ENCODE measurements at places on chromosomes 12 and 14.

- DNase-seq, result no peak
These were observed 77.0 kb downstream of the POLR3B start for GRCh38 chr12:106434526-106434925.

DNA sequence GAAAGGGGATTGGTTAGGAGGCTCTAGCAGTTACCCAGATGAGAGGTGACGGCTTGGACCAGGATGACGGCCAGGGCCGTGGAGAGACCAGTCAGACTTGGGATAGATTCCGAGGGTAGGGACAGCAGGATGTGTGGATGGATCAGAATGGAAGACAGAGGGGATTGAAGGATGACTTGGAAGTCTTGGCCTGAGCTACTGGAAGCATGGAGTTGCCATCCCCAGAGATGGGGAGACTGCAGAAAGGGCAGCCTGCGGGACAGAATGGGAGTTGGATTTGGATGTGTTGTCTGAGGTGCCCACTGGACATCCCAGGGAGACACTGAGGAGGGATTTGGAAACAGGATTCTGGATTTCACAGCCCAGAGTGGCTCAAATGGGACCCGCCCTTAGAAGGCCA lies 102.3 kb downstream of the CALM1 start:
- no peak for DNase-seq

DNA sequence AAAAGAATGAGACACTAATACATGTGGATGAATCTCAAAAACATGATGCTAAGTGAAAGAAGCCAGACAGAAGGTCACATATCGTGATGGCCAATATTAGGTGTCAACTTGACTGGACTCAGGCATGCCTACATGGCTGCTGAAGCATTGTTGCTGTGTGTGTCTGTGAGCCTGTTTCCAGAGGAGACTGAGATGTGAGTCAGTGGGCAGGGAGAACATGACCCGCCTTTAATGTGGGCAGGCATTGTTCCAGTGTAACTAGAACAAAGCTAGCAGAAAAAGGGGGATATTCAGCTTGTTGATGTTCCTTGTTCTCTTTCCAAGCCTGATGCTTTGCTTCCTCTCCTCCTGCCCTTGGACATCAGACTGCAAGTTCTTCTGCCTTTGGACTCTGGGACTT lies 47.6 kb downstream of the DCAF5 start:
- DNase-seq, result no peak

- DNase-seq, result no peak
These were observed 29.6 kb upstream of the YAF2 start for GRCh38 chr12:42267413-42268190.

- no peak for DNase-seq
These were observed 62.3 kb upstream of the TMPO start for GRCh38 chr12:98453070-98453469.

DNA sequence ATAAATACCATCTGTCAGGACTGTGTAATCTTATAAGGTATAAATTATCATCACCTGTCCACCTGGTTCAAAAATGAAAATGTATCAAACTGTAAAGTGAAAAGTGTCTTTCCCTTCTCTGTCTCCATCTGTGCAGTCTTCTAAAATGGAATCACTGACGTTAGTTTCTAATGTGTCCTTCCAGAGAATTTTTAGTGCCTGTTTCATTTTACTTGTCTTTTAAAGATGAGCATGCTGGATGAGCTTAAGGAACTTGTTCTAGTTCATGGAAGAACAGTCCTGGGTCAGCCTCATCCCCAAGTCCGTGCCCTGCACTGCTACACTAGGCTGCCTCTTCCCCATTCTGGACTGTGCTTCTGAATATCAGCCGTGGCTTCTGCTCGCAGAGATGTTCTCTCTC lies 5.4 kb upstream of the NT5DC3 start:
- DNase-seq, result no peak

DNA sequence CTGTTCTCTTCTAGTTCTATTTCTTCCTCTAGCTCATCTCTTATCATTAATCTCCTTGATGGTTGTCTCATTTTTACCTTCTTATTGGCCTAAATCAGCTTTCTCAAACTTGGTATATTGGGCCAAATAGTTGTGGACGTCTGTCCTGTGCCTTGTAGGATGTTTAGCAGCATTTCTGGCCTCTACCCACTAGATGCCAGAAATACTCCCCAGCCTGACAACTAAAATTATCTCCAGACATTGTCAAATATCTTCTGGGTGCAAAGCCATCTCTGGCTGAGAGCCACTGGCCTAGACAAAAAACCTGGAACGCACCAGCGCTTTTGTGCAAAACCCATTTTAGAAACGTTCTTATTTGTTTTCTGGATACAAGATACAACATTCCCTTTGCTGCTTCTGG lies 38.8 kb upstream of the LRRC10 start:
- no peak for DNase-seq

- no peak for DNase-seq
These were observed 90.9 kb downstream of the ACTN1 start for GRCh38 chr14:68888025-68888850.

- DNase-seq, result no peak
These were observed 170.1 kb downstream of the ADGRD1 start for GRCh38 chr12:131123817-131124216.

- DNase-seq, result no peak
These were observed 229.1 kb upstream of the PDZRN4 start for GRCh38 chr12:40959041-40959440.

DNA sequence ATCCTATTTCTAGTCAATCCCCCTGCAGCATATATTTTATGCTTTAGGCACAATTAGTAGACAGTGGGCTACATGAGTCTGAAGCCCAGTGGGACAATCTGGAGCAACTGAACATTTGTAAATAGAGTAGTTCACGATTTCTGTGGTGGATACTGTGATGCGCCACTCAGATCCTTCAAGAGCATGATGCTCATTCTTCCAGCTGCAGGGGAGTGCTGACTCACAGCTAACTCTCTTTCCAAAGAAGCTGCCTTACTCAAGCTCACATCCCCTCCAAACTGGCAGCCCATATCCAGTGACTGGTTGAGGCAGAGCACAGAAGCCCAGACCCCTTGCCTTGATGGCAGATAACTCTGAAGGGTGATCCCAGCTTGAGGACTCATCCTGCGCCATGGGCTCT lies 224.2 kb upstream of the EEA1 start:
- DNase-seq, result no peak

GRCh38 chr14:31484754-31485153 lies 3.1 kb downstream of the GPR33 start:
- no peak for DNase-seq

- DNase-seq, result no peak
These were observed 109.6 kb downstream of the DICER1 start for GRCh38 chr14:95047754-95048153.

DNA sequence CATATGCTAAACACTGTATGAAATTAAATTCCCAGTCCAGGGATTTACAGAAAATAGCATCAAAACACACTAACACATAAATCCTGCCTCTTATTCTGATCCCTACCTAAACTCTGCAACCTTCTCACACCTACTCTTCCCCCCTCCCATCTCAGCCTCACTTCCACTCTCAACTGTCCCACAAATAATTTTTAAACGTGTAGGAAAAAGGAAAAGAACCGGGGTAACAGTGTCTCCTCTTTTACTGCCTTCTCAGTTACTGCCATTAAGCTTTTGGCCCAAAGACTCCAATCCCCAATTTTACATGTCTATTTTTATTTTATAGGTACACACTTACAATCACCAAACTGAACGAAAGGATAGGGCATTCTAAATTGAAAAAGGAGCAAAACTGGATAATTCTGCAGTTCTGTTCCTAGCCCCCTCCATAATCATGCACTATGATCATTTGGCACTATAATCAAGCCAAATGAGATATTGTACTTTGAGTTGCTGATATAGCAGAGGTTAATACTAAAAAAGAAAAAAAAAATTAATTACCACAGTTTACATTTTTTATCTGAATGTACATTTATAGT lies 2.9 kb downstream of the DUSP16 start:
- no peak for DNase-seq

GRCh38 chr14:29749327-29749726 lies 178.3 kb downstream of the PRKD1 start:
- no peak for DNase-seq

DNA sequence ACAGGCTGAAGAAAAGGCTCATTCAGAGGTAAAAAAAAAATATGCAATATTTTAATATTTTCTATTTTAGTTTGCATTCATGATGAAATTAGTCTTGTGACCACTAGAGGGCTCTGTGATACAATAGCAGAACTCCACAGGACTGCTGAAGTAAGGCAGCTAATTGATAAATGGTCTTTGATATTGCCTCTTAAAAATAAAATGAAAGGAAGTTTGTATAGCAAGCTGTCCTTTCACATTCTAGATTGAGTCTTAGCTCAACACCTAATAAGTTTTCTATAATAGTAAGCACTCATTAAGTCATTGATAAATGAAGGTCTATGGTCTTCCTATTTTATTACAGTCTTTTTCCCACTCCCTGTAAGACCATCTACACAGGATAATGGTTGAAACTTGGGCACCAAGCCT lies 315.7 kb downstream of the NAV3 start:
- DNase-seq, result no peak

- DNase-seq, result no peak
These were observed 28.5 kb upstream of the ANKRD9 start for GRCh38 chr14:102537981-102538601.

GRCh38 chr14:24673059-24673458 lies 39.1 kb upstream of the GZMB start:
- no peak for DNase-seq

DNA sequence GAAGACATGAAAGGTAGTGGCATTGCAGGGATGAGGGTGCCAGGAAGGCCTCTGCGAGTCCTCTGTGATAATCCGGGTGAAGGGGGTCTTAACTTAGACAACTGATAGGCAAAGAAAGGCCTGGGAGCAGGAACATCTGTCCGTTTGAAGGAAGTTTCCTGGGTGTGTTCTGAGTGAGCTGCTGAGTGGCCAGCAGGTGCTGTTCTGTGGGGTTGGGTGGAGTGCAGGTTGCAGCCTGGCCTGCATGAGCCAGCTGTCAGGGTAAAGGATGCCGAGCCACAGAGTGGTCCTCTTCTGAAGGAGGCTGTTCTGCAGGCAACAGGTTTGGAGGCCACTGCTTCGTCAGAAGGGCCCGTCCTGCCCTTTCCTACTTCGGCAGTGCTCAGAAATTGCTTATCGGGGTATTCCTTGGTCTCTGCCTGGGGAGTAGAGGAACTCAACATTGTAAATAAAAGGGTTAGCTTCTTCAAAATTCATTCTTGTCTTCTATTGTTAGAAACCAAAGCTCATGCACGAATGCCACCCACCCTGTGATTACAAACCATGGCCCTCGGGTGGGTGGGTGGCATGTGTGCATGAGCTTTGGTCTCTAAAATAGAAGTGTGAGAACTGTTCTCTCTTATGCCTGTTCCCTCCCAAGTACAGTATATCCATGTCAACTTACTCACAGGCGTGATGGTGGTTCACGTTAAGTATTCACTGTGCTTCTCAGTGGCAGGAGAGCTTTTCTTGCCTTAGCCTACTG lies 118.9 kb downstream of the CHST11 start:
- DNase-seq, result no peak

DNA sequence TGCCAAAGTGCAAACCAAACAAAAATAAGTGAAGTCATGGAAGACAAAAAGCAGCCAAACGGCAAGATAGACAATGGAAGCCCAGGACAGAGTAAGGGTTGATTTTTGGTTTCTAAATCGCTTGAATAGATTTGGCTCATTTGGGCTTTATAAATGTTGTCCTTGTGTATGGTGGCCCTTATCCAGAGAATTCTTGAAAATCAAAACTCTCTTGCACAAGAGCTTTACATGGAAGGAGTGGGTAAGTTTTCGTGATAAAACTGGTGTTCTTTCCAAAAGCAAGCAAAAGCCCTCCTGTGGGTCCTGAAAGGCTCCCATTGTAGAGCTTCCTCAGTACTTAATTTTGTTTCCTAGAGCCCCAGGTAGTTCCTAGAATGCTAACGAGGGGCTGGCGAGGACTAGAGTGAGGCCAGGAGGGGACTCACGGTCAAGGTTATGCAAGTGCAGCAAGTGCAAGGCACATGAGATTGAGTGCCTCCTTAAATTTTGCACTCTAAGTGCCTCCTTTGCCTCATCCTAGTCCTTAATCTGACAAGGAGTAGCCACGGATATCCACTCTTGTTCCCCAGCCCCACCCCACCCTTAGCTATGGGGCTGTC lies 4.1 kb downstream of the SIX6 start:
- DNase-seq, result no peak

DNA sequence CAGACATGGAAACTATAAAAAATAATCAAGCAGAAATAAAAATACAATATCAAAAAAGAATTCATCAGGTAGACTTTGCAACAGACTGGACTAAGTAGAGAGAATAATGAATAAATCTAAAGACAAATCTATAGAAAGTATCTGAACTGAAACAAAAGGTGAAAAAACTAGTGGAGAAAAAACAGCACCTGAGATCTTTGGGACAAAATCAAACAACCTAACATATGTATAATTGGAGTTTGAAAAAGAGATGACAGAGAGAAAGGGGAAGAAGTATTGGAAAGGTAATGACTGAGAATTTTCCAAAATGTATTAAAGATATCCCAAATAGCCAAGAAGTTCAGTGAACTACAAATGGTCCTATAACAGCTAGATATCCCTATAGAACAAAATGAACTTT lies 245.4 kb downstream of the IPO8 start:
- DNase-seq, result no peak

GRCh38 chr14:65333943-65334687 lies 78.4 kb upstream of the FUT8 start:
- no peak for DNase-seq

GRCh38 chr12:120118321-120119061 lies 1.9 kb upstream of the RAB35 start:
- DNase-seq, result no peak
